CD8-positive, alpha-beta memory T cell (primary cell): ENCODE measurements at places on chromosomes 5 and 9. TPM values are rescaled to one million over a fixed set of nuclear protein-coding genes. Genes with fewer than 3 reads are reported as not detected.

Gene AGXT2
- total RNA-seq: not detected

Gene PTPA
- 116 TPM for total RNA-seq

Gene FOXD1
- 0.09 TPM for total RNA-seq

Gene S100Z
- not detected for total RNA-seq

DNA sequence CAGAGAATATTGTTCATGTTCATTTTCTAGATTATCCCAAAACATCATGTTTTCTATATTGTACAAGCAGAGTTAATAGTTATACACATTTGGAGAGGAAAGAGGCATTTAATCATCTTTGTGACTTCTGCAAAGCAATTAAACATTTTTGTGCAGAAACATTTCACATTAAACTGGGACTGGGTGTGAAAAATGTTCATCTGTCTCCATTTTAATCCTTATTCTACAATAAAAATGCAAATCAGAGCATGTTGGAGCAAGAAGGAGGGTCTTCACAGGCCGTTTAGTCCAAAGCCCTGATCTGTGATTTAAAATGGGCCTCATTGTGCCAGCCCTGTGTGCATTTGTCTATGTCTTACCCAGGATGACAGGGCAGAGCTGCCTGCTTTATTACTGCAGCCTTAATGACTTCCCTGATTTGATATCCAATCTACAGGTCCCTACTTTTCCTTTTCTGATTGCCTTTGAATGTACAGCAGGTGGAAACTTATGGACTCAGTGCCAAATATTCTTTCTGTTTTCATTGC lies 183.5 kb downstream of the CAVIN4 start:
- DNase-seq: no peak

DNA sequence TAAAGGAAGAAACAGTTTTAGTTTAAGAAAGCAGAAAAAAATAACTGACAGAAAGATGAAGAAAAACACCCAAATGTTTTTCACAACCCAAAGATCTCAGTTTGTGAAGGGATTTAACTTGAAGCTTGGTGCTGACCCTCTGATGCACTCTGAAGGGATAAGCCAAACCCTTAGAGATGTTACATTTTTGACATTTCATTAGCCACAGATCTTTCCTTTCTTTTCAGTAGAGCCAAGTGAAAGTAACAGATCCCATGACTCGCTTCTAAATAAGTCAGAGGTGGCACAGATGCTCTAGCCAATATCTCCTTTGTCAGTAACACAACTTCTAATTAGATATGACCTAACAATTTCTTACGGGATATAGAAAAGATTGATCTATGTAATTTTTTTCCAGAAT lies 394.5 kb upstream of the EDIL3 start:
- no peak for DNase-seq

DNA sequence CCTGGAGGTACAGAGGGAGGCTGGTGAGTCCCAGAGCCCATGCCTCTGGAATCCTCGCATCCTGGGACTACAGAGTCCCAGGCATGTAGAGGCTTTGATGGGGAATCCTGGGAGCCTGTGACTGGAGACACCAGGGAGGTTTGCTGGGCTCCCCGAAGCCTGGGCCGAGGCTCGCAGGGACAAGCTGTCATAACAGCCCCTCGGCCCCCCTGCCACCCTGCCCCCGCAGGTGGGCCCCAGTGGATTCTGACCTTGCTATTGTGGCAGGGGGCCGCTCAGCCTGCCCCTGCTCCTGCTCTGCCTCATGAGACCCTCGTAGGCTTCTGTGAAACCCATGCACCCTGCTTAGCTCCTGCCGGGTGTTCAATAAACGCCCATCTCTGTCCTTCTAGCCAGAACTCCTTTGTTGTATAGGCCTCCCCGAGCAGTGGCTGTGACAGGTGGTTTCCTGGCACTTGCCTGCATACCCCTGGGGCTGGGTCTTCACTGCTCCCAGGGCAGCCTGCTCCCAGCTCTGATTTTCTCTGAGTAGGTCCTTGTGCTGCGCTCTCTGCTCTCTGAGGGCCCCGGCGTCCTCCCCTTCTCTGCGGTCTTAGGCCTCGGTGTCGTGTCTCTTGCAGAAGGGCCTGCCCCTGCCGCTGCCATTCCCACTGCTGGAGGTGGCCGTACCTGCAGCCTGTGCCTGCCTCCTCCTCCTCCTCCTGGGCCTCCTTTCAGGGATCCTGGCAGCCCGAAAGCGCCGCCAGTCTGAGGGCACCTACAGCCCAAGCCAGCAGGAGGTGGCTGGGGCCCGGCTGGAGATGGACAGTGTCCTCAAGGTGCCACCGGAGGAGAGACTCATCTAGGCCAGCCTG lies 20.4 kb downstream of the CRB2 start:
- DNase-seq: no peak

GRCh38 chr9:13485068-13485596 lies 205.6 kb upstream of the MPDZ start:
- no peak for DNase-seq

DNA sequence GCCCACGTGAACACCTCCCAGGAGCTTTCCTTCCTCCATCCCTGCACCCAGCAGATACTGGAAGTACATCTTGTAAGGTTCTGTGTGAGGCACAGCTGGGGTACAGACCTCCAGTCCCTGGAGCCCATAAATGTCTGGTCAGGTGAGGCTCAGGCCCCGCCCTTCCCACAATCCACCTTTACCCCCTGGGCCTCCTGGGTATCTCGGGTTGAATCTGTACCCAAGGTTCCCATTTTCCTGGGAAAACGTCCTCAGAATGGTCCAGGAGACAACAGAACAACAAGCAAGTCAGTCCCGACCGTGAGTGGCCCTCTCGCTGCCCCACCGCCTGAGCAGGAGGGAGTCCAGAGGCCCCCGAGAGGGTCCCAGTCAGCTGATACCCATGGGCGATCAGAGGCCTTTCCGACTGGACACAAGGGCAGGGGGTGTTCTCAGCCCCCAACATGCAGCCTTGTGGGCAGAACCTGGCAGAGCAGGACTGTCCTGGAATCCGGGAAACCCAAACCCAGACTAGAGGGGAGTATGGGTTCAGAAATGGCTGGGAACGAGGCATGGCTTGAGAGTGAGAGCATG lies 4.3 kb downstream of the SPATA31E1 start:
- no peak for DNase-seq

DNA sequence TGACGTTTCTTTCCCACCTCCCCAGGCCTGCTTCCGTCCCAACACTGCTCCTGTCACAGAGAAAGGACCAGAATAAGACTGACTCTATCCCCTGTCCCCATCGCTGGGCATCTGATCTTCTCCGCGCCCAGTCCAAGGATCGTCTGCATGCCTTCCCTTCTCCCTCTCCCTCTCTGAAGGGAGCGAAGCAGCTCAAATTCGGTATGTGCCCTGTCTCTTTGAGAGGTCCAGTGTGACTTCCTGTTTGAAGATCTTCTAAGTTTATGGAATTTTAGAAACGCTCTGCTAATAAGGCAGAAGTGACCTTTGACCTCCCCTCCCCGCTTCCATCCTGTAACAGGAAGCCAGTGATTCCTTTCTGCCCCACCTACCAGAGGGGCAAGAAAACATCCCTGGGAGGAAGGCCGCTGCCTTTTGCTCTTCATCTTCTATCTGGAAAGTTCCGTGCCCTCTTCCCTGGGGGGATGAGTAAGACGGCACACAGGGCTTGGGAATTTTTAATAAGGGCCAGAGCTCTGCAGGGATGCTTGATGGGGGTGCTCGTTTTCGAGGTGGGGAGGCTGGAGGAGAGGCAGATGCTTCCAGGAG lies 40.7 kb upstream of the RNU6ATAC start:
- DNase-seq: no peak

DNA sequence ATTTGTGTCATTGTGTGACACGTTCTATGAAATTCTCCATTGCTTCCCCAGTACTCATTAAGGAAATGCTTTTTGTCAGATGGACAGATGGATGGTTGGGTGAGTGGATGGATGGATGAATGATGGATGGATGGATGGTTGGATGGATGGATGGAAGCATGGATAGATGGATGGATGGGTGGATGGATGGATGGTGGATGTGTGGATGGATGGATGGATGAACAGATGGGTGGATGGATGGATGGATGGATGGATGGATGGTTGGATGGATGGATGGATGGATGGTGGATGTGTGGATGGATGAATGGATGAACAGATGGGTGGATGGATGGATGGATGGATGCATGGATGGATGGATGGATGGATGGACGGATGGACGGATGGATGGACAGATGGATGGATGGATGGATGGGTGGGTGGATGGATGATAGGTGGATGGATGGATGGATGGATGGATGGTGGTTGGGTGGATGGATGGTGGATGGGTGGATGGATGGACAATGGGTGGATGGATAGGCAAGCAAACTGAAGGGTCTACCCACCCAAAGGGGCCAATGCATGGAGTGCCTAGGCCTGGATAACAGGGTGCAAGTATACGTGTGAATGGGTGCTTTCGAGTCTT lies 24.0 kb upstream of the GTF3C5 start:
- no peak for DNase-seq

DNA sequence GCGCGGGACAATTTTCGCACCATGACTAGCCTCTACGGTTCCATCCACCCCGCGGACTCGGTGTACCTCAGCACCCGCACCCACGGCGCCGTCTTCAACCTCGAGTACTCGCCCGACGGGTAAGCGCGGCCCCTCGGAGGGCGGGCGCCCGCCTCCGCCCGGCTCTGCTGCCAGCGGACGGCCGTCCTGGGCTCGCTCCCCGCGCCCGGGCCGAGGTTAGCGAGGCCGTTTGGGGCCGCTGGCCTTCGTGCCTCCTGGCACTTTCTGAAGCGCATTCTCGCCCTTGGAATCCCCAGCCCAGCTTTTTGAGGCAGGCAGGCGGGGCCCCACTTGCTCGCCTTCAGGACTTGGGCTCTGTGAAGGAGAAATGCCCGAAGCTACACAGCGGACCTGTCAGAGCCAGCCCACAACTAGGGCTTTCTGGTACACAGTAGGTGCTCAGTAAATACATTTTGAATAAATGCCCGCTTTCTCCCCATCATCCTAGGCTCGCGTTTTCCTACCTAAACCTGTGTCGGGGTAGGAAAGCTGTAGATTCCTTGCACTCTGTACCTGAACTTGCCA lies 772 bp downstream of the DCAF10 start:
- peak; percentile 14 for DNase-seq

DNA sequence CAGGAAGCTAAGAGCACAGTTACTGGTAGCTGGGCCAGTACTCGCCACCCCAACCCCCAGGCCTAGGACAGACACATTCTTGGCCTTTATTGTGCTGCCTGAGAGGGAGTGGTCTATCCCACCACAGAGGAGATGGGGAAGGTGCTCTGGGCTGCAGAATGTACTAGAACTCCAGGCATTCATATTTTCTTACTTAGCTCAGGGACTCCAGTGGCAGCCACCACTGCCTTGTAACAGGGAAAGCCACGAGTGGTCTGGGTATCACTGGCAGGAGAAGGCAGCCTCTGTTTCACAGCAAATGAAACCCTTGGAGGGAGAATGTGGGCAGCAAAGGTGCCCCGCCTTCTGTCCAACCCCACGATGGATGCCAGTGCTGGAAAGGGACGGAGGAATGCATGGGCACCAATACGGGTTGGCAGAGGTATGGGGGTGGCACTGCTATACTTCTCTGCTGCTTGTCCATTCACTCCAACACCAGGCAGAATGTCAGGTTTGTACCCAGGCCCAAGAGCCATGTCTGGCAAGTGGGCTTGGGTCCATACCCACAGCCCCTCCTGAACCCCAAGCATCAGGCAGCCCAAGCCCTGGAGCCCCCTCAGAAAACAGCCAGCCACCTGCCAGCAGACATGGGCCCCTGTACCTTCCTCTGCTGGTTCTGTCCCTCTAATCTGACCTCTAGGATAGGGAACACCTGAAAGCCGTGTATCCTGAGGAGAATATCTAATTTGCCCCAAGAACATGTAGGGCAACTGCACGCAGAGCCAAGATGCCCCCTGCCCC lies 4.6 kb downstream of the SEPTIN8 start:
- DNase-seq: peak; percentile 33

GRCh38 chr9:131149688-131150053 lies 24.3 kb downstream of the NUP214 start:
- DNase-seq: no peak

- DNase-seq: no peak
Observed at GRCh38 chr9:99835581-99835980, 13.9 kb downstream of the NR4A3 start.

DNA sequence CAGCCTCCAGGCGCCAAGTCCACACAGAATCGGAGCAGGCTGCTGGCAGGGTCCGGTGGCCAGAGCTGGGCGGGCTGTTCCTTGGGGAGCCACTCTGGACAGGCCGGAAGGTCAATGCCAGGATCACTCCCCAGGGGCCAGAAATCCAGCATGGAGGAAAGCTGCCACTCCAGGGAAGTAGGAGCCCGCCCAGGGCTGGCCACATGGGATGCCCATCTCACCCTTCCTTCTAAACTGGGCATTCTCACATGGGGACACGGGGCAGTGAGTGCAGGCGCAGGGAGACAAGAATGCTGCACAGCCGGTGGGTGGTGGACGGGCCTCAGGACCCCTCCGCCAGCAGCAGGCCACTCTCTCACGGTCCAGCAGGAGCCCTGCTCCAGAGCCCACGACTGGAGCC lies 58.2 kb downstream of the ADAMTS2 start:
- DNase-seq: no peak

DNA sequence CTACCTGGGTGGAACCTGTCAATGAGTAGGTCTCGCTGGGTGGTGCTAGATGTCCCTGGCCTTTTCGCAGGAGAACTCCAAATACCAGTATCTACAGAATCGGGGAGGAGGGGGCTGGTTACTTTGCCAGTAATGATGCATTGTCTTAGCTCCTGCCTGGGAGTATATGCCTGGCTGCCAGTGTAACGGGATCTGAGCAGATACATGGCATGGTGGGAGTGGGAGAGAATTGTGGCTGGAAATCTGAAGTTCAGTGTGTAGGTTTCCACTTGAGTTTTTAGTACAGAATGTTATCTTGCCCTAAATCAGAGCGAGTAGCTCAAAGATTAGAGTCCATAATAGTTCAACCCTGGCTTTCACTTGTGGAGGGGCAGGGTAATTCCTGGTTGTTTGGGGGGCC lies 38.0 kb upstream of the FANCC start:
- no peak for DNase-seq

DNA sequence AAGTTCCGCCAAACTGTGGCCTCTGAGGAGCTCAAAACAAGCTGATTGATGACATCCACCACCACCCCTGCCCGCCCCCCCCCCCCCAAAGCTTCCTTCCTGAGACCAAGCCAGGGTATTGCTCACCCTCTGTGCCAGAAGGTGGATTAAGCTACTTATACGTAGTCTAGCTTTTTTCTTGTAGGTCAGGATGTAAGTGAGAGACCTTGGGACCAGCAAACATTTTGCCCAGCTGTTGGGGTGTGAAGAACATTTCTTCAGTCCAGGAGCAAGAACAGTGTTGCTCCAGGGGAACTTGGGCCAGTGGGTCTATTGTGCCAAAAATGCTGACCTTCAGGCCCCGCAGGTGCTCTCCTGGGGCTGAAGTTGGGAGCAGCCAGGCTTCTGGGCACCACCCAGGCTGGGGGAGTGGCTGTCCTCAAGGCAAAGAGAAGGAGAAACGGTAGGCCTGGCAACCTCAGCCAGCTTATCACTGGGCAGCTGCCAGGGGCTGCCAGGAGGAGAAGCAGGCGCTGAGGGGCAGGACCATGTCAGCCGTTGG lies 18.0 kb downstream of the NEURL1B start:
- DNase-seq: no peak

GRCh38 chr5:51391175-51391574 lies 7.9 kb downstream of the ISL1 start:
- DNase-seq: no peak

- no peak for DNase-seq
Observed at GRCh38 chr9:136840877-136841645, 1.2 kb upstream of the AJM1 start.

- DNase-seq: no peak
Observed at GRCh38 chr9:95115104-95115503, 202.4 kb downstream of the FANCC start.
